ENCODE measurements at places on chromosomes 2 and 18. TPM values are rescaled to one million over a fixed set of nuclear protein-coding genes. Genes with fewer than 3 reads are reported as not detected.

- no peak for DNase-seq
These were observed 378.8 kb upstream of the REG3G start for GRCh38 chr2:78646533-78647364.

Gene FBLN7
- 8.4 TPM for total RNA-seq

Gene BMP10
- total RNA-seq, result not detected

Gene MC4R
- not detected for total RNA-seq

Gene REEP1
- 2.0 TPM for total RNA-seq
